Left kidney (tissue), 8 donors: ENCODE measurements at places on chromosomes 7 and 10. TPM values are rescaled to one million over a fixed set of nuclear protein-coding genes. Genes with fewer than 3 reads are reported as not detected.

DNA sequence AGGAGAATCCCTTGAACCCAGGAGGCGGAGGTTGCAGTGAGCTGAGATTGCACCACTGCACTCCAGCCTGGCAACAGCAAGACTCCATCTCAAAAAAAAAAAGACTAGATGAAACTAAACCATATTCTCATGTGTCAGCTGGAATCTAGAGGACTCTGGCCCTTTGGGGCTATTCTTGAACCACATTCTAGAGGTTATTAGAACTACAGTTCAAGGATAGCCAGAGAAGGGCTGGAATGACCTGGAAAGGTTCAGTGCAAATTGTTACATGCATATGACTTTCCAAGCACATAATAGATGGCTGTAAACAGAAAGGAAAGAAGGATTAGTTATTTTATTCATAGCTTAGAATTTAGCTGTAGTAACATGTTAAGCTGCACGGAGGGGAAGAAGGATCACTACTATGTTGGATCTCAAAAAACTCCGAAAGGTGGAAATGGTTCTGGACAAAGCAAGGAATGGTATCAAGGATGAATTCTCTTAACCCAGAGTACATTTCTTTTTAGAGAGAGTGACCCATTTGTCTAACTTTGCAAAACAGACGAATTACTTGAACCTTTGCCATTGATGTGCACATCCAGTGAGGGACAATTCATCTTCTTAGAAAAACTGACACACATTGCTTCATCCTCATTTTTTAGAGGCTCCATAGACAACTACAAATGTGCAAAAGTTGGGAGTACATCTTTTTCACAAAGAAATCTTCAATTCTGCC is 124.0 kb upstream of the SAMD8 start:
- no peak for DNase-seq

The LEP gene
- polyA plus RNA-seq = 0.53 TPM

DNA sequence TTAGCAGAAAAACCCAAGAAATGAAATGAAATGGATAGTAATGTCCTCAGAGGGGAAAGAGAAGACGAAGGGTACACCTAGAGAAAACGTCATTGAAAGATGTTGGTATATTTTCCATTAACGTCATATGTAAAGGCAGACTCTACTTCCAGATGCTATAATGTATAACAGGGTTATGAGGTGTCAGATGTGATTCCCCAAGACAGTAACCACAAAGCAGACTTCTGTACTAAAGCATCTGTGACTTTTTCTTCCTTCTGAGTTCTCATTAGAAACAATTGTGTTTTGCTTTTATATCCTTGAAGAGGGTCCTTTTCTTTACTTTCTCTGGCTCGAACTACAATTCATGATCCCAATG is 37.4 kb downstream of the LRRC72 start:
- DNase-seq = no peak

- no peak for DNase-seq
These were observed 41.9 kb downstream of the NKX6-2 start for GRCh38 chr10:132743925-132744490.

The VAX1 gene
- polyA plus RNA-seq = not detected

DNA sequence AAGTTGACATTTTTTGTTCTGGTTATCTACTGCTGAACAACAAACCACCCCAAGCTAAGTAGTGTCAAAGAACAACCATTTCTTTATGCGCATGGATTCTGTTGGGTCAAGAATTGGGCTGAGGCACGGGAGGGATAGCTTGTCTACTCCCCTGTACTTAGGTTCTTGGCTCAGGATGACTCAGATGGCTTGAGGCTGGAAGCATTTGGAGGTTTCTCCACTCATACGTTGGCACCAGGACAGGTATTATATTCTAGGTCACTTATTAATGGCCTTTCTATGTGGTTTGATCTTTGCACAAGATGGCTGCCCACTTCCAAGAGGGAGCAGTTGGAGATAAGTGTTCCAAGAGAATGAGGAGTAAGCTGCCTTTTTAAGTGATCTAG is 11.8 kb upstream of the TFAM start:
- no peak for DNase-seq

The SLC16A12 gene
- 33.3 TPM for polyA plus RNA-seq

DNA sequence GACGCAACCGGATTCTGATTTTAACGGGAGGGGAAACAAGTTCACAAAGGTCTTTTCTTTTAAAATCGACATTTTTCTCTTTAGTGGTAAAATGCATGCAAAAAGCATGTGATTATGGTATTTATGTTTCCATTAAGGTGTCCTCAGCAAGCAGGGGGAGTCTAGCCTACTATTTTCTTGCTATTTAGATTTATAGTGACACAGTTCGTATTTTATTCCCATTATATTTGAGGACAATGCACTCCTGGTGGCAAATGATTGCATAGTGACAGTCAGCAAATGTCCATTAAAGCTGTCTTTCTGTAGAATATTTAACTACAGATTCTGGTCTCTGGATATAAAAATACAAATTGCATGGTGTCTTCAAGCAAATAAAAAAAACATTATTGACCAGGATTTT is 554.2 kb downstream of the PARD3 start:
- no peak for DNase-seq

The TEX47 gene
- polyA plus RNA-seq = not detected

DNA sequence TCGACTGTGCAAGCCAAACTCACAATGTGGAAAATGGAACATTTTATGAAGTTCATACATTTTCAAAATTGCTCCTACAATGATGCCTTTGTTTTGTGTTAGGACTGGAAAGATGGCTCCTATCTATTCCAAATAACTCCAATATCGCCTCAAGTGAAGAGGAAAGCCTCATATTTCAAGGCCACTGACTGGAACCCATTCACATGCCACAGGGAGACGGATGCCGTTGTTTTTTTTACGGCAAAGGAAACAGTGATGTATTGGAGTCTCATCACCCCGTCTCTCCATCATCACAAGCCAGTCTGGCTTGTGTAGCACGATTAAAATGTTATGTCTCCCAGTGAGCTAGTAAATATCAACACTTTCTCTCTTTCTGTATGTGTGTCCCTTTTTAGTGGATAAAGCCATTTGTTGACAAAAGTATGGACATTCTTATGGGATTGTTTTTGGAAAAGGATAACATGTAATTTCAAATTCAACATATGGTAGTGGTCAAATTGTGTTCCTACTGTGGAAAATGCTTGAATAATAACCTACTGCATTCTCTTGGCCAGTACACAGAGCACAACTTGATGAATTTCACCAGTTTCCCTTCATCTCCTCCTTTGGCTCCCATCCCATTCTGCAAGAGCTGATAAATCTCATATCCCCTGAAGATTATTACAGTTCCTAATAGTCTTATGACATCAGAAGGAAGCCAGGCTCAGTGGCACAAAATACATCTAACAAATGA is 109.5 kb upstream of the PITRM1 start:
- no peak for DNase-seq

DNA sequence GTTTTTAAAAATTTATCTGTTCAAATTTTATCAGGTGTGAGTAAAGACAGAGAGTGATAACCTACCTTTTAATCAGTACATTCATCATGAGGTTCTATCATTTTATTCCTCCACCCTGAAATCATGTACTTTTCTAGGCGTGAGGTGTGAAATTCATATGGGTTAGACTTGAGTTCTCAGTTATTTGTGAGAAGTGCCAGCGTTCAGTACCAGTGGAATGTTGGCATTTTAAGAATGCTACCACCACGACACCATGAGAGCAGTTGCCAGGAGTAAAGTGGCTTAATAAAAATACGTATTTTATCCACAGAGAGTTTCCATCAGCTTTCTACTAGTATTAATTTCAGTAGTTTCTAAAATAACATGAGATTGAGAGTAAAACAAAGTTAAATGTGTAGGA is 104.1 kb upstream of the FERD3L start:
- DNase-seq = no peak

The C10orf105 gene
- 0.18 TPM for polyA plus RNA-seq

- DNase-seq = no peak
These were observed 33.1 kb downstream of the PIP4K2A start for GRCh38 chr10:22681301-22681700.

DNA sequence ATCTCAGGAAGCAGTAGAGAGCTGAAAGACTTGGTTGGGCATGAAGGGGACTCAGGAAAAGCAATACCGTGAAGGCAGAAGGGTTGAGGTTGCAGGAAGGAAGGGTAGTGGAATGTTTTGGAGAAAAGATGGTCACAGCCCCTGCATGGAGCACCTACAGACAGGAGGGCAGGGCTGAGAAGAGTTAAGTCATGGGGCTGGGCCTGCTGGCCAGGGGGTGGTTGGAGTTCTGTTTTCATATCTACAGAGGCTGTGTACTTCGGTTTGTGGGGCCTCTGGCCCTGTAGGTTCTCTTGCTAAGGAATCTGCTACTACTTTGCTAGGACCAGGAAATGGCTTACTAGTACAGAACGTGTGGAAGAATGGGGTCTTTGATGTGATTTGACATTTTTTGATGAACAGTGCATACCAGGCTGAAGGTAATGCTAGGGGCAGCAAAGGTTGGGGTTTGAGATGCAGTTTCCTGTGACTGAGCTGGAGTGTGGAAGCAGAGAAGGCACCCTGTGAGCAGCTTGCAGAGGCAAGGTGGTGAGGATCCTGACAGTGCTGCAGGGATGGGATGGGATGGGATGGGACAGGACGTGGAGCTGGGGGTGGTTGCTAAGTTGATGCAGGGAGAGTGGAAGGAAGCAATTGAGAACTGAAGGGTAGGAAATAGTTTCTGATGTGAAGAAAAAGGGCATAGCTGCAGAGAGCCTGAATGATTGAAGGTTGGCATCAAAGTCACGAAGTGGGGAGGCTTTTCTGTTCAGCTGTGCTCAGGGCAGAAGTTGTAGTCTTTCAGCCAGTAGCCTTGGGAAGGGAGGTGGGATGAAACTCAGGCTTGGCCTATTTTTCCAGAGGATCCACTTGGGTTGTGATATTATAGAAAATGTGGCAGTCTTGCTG is 7.8 kb downstream of the RPS24 start:
- no peak for DNase-seq

DNA sequence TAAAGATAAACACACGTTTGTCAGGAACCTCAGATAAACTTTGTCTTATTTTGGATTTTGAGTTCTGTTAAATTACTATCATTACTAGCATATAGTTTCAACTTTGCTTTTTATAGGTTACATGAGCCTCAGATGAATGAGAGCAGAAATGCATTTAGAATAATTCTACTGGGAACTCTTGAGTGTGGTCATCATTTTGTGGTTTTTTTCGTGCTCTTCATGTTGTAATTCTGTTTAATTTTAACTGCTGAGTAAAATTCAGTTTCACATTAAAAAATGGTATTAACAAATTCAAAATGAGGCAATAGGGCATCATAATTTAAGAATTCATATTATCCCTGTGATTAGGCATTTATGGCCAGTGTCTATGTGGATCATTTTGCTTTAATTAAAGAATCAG is 72.9 kb downstream of the GNAI1 start:
- DNase-seq = no peak

DNA sequence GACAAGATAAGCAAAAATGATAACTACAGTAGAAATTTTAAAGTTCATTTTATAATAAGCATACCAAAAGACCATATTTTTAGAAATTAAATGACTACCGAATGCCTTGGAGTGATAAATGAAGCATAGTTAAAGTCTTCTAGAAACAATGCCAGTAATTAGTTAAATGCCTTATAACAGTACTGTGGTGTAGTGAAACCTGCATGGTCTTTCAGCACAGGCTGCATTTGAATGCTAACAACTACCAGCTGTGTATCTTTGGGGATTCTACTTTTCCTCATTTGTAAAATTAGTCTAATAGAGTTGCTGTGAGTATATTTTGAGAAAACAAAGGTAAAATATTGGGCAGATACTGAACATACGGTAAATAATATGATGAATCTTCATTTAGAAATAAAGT is 25.1 kb downstream of the TSPAN12 start:
- DNase-seq = no peak

GRCh38 chr10:116300542-116300941 is 23.7 kb upstream of the CCDC172 start:
- DNase-seq = no peak

DNA sequence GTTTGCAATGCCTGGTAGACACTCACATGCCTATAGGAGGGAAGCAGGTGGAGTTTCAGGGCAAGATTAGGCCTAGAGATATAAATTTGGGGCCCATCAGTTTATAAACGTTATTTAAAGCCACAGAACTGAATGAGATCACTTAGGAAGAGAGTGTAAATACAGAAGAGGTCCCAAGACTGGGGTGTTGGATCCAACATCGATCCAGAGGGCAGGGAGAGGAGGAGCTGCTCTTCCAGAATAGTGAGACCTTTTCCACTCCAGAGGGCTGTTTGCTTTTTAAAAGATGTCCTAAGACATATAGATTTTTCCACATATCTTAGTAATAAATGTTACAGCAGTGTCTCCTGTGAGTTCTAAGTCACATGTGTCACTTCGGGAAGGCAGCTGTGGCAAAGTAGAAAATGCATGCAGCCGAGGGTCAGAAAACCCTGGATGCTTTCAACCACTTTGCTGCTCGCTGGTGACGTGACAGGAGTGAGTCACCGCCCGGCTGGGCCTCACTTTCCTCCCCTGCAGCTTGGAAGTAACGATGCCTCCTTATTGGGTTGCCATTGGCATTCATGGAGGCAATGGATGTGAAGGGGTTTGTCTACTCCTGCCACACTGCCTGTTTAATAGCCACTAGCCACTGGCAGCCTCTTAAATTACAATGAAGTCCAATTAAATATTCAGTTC is 95.4 kb downstream of the TRIL start:
- no peak for DNase-seq

The TASOR2 gene
- polyA plus RNA-seq = 48.7 TPM

- no peak for DNase-seq
These were observed 18.6 kb downstream of the FOXK1 start for GRCh38 chr7:4700577-4701235.

The AKR1C8 gene
- 0.20 TPM for polyA plus RNA-seq

DNA sequence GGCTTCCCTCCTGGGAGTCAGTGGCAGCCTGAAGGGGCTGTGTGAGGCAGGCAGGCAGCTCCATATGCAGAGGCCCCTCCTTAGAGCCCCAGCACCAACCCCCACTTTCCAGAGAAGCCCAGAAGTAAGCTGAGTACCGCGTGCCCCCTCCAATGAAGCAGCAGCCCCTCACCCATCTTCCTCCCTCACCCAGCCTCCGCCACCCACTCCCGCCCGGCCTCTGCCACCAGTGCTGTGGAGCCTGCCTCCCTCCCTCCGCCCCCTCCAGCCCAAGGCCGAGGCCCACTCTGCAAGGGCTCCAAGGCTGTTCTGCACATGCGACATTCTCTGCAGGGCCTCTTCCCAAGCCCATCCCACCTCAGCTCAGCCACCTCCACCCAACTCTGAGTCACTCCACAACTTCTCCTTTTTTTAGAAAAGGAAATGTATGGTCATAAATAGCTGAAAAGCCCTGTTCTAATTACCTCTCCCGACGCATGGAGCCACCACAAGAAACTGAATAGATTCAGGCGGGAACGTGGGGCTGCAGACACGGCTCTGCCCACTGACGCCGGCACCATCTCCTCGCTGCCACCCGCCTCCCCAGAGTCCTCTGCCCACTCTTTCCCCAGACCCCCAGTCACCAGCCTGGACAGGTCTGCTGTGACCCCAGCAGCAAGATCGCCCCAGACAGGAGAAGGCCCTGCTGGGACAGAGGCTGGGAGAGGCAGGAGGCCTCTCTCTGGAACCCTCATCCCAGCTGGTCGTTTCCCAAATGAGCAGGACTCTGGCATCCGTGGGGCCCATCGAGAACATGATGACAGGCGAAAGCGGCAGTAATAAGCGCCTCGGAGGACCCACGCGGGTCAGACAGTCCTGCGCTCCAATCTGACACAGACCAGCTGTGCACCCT is 213.9 kb downstream of the MAD1L1 start:
- DNase-seq = no peak
